ENCODE measurements at places on chromosomes 13 and 19.

- DNase-seq: no peak
Observed at GRCh38 chr13:97352815-97353214, 81.2 kb upstream of the RAP2A start.

DNA sequence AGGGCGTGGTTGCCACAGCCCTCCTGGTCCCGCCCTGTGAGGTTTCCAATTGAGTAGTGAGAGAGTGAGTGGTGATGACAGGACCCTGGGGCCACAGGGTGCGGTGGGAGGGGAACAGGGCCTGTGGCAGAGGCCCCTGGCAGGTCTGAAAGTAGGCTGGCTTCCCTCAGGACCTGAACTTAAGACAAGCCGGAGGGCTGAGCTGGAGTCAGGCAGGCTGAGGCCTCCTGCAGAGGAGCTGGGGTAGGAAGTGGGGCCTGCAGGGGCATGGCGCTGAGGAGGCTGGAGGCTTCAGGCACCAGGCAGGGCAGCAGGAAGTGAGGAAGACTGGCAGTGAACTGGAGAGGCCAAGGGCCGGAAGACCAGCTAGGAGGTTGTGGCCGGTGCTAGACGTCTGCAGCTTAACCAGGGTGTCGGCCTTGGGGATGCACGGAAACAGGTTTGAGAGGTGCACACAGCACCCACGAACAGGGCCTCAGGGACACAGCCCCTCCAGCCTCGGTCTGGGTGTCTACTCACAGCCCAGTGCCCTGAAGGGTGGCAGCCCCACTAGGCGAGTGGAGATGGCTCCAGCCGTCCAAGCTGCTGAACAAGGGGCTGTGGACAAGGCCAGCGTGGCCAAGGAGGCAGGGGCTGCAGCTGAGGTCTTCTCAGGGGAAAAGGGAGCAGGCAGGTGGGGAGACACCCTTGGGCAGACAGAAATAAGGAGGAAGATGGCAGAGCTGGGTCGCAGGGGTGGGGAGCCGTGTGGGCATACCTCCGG, 17.8 kb downstream of the POP4 start:
- no peak for DNase-seq

- no peak for DNase-seq
Observed at GRCh38 chr19:33905473-33905936, 108.8 kb downstream of the KCTD15 start.

DNA sequence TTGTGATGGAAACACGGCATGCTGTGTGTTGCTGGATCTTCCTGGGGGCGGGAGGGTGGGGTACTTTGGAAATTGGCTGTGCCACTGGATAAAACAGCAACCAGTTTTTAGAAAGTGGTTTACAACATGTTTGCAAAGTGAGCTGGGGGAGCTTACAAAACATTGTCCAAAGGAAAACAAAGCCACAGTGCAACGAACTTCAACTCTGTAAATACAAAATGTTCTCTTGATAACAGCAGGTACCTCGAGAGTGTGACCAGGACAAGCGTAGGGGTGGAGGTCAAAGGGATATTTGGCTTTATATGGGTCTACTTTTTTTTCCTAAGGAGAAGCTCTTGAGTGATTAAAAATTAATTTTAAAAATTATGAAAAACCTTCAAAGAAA, 2.5 kb downstream of the IGSF23 start:
- no peak for DNase-seq

GRCh38 chr19:50319156-50319555, 10.0 kb downstream of the KCNC3 start:
- no peak for DNase-seq

DNA sequence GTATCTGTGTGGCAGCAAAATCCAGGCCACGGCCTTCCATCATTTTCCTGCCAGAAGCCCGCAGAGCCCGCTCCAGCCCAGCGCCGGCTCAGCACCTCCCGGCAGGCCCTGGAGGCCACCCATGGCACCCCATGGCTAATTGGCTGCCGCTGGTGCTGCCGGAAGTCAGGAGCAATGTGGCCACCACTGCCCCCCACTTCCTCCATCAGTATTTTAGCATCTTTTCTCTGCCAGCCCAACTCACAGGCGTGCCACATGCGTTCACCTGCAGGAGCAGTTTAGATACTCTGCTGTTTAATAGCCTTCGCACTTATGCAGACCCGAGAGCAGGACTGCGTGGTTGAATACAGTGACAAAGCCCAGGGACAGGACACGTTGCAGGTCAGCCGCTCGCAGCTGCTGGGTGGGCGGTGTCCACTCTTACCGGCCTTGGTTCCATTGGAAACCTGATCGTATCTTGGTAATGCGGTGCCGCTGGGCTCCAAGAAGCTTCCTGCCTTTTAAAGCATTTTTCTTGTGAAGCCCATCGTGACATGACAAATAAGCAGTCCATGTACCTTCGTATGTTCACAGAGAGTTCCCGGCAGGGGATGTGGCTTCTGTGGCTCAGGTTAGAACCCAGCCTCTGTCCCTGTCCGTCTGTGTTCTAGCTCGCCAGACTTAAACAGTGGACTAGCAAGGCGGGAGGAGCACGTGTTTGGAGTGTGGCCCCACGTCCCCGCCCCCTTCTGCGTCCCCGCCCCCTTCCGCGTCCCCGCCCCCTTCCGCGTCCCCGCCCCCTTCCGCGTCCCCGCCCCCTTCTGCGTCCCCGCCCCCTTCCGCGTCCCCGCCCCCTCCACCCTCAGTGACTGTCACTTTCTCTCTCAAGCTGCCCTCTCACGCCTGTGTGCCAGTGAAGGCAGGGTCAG, 162.0 kb upstream of the SOX1 start:
- DNase-seq: no peak

GRCh38 chr13:64371045-64371444, 2859.1 kb downstream of the PCDH9 start:
- DNase-seq: no peak

DNA sequence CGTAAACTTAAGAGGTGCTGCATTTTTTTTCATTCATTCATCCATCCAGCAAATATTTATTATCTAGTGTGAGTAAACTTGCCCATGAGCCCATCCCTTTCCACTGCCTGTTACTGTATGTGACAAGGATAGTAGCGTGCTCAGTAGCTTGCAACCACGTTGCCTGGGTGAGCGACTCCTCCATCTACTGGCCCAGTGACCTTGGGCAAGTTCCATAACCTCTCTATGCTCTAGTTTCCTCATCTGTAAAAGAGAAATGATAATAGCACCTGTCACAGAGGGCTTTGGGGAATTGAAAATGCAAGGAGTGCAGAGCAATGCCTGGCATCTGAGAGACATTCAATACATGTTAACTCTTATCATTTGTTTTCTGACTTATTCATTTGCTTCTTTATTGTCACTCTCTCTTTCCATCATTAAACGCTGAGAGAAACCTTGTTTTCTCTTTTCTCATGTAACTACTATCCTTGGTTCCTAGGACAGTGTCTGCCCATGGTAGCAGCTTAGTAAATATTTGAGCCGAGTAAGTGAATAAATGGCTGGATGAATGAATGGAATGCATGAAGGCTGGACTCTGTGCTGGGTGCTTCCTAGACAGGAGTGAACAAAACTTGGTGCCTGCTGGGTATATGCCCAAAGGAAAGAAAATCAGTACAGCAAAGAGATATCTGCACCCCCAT, 19.9 kb downstream of the LRCH1 start:
- DNase-seq: no peak

GRCh38 chr13:80245162-80245733, 95.7 kb downstream of the SPRY2 start:
- no peak for DNase-seq

DNA sequence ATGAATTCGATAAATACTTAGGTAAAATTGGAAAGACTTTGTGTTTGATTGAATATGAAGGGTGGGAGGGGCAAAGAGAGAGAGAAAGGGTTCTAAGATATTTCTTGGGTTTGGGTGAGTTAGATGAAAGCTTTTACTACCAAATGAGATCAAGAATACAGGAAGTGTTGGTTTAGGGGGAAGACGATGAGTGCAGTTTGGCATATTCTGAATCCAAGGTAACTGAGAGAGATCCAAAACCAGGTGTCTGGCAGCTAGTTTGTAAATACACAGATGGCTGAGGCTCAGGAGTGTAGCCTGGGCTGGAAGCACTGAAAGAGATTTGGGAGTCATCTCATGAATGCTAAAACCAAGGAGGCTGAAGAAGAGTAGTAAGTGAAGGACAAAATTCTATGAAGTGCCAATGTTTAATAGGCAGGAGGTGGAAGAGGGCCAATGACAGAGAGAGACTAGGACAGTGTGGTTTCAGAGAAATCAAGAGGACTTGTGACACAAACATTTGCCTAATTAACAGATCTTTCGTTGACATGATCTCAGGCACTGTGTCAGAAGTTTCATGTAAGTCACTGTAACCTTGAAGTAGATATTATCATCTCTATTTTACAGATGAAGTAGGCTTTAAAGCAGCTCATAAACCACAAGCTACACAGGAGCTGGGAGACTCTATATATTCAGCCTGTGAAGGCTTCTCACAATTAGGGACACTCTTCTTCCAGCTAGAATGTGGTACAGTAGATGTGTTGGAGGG, 70.2 kb upstream of the ZDHHC20 start:
- DNase-seq: no peak

DNA sequence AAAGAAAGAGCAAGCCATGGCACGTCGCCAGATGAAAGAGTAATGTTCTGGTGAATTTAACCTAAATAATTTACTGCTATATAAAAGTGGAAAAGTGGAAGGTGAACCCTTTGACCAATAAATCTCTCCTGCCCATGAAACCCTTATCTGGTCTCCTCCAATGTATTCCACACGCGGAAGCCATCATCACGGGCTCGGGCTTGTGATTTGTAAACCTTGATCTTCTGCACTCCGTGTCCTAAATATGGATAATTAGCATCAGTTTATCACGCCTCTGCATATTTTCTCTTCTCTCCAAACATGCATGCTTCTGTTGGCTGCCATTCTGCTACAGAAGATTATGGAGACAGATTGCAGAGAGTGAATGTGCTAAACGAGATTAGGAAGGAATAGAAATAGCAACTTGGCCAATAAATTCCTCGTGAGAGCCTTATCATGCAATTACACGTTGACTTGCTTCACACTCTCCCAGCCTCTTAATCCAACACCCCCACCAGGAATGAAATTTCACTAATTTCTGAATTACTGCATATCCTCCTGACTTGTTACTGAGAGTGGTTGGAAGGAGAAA, 34.5 kb downstream of the SOX1 start:
- no peak for DNase-seq

DNA sequence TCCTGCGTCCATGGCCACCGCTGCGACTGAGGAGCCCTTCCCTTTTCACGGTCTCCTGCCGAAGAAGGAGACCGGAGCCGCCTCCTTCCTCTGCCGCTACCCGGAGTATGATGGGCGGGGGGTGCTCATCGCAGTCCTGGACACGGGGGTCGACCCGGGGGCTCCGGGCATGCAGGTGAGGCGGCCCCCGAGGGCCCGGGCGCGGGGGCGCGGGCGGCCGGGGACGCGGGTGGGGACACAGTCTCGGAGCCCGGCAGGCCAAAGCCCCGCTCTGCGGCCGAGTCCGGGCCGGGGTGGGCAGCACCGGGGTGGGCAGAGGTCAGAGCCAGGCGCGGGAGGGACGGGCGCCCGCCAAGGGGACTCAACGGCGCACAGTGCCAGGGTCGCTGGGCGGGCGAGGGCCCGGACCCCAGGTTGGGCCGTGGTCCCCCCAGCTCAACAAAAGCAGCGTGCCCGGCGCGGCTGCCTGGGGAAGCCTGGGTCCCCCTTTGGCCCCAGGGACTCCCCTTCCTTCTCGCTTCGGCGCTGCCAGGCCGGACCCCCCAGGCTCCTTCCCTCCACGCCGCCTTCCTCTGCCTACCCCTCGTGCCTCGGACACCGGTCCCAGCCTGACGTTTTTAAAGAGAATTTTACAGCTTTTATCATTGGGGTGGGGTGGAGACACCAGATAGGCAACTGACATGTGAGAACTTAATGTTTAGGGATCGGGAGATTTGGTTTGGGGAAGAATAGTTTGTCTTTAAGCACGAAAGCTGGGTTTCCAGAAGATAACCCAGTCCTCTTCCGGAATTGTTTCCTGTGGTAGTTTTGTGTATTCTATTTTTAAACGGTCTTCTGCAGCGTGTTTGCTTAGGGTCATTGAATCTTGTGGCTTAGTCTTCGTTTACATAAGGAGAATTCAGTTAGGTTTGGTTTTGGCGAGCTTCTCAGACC, 509 bp downstream of the TPP2 start:
- peak; percentile 15 for DNase-seq

DNA sequence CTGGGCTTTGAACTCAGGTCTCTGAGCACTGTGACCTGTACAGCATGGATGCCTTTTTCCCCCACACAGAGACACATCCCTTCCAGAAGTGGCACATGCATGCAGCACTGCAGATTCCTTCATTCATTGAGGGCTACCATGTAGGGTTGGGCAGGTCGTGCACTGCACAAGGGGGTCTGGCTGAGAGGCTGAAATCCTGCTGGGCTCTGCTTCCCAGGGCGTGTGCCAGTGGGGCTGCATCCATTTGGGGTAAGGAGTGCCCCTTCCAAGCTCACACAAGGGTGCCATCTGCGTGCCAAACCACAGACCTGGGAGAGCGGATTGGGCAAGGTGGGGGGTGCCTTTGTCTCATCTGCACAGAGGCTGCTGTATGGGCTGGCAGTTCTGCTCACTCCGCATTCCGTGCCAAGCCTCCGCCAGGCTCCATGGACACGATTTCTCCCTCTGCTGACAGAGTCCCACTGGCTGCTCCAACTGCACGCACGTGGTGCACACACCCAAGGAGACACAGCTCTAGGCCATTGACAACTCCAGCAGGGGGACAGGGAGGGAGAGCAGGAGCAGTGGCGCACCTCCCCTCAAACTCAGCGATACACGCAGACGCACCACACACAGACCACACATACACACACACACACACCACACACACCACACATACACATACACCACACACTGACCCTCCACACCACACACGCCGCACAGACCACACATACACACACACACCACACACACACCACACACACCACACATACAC, 4.5 kb upstream of the SHISA7 start:
- DNase-seq: no peak

- DNase-seq: no peak
Observed at GRCh38 chr19:10422846-10423245, 2.5 kb downstream of the PDE4A start.

- no peak for DNase-seq
Observed at GRCh38 chr19:56934438-56935090, 94.0 kb upstream of the PEG3 start.

- no peak for DNase-seq
Observed at GRCh38 chr13:80312967-80313366, 28.0 kb downstream of the SPRY2 start.

GRCh38 chr19:18205200-18205892, 1.5 kb upstream of the RAB3A start:
- no peak for DNase-seq

DNA sequence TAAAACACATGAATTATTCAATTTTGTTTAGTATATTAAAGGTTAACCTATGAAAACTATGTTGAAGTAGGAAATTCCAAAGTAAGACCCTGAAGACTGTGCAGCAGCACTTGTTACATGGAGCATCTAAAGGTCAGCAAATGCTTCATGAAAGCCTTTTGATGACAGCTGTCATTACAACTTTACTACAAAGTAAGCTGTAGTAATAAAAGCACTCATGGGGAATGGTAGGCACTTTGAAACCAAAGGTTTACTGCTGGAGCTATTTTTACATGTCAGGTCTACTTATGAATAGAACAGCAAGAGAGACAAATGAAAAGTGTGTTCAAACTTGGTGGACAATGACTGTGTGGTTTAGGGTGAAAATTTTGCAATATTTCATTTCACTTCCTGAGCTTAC, 672.5 kb upstream of the PCDH20 start:
- DNase-seq: no peak

Data from stimulated activated CD4-positive, alpha-beta T cell treated with anti-CD3 and anti-CD28 coated beads, Interleukin-1b, Interleukin-23, amount 100 ng/mL, for 4 hours (primary cell).